Ovary (tissue), 10 donors: ENCODE measurements at places on chromosomes 6 and 20. TPM values are rescaled to one million over a fixed set of nuclear protein-coding genes. Genes with fewer than 3 reads are reported as not detected.

- no peaks in the 10 kb centered on the region for H3K27me3 ChIP-seq
- DNase-seq, result no peak
- H3K27ac ChIP-seq, result no peak overlapping the region
- H3K36me3 ChIP-seq, result no peaks in the 10 kb centered on the region
- H3K4me3 ChIP-seq, result no peak overlapping the region
Measured at GRCh38 chr6:47759364-47759763, 22.5 kb upstream of the OPN5 start.

GRCh38 chr6:89836639-89837222 is 7.1 kb downstream of the CASP8AP2 start:
- no peaks in the 10 kb centered on the region for H3K4me1 ChIP-seq
- no peak overlapping the region for H3K27ac ChIP-seq
- H3K36me3 ChIP-seq, result no peaks in the 10 kb centered on the region

DNA sequence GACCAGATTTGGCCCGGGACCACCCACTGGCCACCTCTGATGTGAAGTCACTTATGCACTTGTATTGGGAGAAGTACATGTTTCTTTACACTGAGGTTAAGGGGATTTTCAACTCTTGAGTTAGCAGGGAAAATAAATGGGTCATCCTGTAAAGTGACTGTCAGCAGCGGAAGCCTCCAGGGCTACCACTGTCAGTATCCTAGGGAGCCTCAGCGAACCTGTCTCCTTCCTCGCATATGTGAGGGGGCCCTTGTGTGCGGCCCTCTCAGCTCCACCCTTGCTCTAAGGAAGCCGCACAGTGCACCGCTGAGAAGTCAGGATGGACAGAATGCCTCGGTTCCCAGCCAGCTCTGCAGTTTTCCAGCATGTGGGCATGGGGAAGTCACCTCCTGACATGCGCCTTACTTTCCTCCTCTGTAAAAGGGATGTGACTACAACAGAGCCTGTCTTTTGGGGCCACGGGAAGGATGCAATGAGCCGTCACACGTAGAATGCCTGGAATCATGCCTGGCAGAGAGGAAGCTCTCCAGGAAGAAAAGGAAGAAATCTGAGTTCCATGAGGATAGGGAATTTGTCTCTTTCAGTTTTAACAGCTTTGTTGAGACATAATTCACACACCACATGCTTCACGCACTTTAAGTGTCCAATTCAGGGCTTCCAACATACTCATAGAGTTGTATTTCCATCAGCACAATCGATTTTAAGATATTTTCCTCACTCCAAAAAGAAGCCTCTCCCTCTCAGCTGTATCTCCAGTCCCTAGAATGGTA is 115.4 kb downstream of the SYCP2 start:
- no peaks in the 10 kb centered on the region for H3K27me3 ChIP-seq
- no peaks in the 10 kb centered on the region for H3K36me3 ChIP-seq
- H3K4me3 ChIP-seq, result no peak overlapping the region
- no peak for DNase-seq
- peaks cover 8% of the 10 kb centered on the region for H3K4me1 ChIP-seq
- no peak overlapping the region for H3K27ac ChIP-seq

DNA sequence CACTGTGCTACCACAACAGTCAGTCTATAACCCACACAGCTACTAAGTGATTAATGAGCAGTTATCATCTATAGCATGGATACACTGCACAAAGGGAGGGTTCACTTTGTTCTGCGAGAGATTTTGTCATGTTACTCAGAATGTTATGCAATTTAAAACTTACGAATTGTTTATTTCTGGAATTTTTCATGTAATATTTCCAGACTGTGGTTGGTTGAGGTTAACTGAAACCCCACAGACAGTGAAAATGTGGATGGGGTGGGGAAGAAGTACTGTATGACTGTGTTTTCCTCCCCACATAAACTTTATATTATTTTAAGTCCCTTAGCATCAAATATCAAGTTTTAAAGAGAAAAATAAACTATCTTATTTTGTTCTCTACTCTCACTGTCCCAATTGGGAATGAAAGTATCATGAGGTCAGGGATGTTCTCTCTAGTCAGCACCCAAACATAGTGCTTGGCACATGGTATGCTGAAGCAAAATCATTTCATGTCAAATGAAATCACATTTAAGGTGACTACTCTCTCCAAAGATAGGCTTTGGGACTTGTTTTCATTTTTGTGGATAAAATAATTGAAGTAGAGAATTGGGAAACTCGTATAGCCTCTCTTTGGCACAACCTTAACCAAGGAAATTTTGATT is 25.4 kb downstream of the DOP1A start:
- no peak overlapping the region for H3K4me3 ChIP-seq
- no peaks in the 10 kb centered on the region for H3K27me3 ChIP-seq
- H3K27ac ChIP-seq, result no peak overlapping the region
- DNase-seq, result no peak

Gene RPS6KA2
- 49.9 TPM for total RNA-seq

Gene TMEM244
- not detected for total RNA-seq

DNA sequence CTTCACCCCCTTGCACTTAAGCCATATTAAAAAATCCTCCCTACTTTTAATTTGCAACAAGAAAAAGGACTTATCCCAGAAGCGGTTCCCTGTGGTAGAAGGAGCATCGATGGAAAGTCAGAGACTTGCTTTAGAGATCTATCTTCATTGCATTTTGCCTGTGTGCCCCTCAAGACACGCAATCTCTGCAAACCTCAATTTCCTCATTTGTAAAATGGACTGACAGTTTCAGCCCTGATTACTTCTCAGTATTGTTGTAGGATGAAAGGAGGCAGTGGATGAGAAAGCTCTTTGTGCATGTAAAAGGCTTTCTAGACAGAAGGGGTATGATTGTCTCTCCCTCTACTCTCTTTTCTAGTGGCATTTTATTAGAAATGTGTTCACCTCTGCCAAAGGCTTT is 410.2 kb downstream of the CDC5L start:
- H3K27ac ChIP-seq, result no peak overlapping the region
- H3K4me1 ChIP-seq, result no peaks in the 10 kb centered on the region
- no peaks in the 10 kb centered on the region for H3K36me3 ChIP-seq
- no peak for DNase-seq

Gene ZSCAN16
- total RNA-seq, result 4.4 TPM

DNA sequence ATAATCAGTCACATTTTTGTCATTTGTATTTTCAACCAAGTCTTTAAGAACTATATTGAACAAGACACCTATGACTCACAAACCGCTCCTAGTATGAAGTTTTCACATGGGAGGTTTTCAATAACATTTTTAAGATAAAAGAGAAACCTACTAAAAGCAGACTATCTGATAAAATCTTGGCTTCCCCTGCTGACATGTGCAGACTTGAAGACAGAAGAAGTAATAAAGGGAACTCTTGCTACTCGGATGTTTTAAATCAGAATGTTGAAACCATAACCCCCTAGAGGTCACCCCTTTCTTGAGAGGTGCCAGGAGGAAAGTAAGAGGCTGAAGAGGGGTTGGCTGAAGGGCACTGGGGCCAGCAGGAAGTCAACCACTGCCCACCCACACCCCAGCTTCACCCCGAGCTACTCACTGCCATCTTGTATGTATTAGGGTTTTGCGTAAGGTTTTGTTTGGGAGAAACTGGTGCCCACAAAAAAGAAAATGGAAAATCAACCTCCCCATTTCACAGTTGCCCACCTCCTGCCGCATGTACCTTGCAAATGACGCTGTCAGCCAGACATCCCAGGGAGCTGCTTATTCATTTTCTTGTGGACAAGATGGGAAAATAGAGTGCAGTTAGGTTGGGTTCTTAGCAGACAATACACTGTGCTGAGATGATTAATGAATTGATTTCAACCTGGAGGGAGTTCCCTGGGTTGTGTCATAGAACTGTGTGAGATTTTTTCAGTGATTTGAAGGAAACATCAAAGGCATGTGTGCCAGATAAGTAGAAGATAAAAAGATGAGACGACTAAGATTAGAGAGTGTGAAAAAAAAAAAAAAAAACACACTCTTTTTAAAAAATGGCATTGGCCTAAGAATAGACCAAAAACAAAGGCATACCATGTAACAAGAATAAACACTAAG is 83.2 kb upstream of the TAB2 start:
- H3K27ac ChIP-seq, result no peak overlapping the region
- no peak overlapping the region for H3K4me3 ChIP-seq
- no peak for DNase-seq

DNA sequence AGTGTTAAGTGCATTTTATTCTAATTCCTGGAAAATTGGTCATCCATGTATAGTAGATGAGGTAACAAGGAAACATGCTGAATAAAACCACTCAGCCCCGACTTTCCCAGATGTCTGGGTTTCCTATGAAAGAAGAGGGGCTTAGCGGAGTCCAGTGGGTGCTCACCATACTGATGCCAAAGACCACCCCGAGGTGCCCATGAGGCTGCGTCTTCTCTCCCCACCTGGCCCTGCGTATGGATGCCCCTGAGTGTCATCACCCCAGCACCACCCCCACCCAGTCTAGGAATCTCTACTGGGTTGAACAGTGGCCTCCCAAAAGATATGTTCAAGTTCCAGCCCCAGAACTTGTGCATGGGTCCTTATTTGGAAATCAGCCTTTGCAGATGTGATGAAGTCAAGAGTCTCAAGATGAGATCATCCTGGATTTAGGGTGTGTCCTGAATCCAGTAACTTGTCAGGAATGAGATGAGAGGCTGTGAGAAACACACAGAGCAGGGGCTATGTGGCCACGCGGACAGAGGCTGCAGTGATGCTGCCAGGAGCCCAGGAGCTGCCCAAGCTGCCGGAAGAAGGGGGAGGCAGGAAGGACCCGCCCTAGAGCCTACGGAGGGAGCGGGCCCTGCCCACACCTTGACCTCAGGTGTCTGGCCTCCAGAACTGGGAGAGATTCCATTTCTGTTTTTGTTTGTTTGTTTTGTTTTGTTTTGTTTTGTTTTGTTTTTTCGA is 124.6 kb upstream of the CDH4 start:
- no peaks in the 10 kb centered on the region for H3K4me1 ChIP-seq
- no peaks in the 10 kb centered on the region for H3K36me3 ChIP-seq
- H3K27ac ChIP-seq, result no peak overlapping the region
- no peak for DNase-seq
- H3K27me3 ChIP-seq, result no peaks in the 10 kb centered on the region

DNA sequence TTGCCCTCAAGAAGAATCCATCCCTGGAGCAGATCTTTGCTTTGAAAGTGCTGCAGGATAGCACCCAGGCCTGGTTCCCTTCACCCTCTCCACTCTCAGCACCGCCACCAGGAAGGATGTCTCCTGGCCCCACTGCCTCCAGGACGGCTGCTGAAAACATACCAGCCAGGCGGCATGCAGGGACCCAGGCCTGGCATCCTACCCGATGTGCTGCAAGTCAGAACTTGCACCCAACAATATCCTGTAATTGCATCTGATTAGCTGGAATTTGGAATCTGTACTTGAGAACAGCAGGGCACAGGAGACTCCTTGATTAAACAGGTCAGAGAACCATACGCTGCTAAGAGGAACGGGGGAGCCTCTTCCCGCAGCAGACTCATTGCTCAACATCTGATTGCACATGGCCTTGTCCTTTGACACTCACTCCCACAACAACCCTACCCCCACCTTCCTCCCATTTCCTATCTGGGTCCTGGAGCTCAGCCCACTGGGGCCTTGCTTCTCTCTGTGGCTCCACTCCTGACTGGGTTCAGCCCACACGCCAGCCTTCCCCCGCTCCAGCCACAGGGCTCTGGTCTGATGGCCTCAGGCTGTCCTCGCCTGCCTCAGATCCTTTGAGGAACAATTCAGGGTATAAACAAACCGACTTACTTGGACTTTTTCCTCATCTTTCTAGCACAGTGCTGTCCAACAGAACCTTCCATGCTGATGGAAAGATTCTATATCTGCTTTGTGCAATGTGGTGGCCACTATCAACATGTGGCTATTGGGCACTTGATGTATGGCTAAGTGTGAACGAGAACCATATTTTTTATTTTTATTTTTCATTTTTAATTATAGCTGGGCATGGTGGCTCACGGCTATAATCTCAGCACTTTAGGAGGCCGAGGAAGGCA is 78.0 kb downstream of the FGD2 start:
- H3K4me1 ChIP-seq, result peaks cover 16% of the 10 kb centered on the region
- peak overlapping the region; percentile 41 for H3K27ac ChIP-seq
- no peak overlapping the region for H3K4me3 ChIP-seq
- peak; percentile 96 for DNase-seq
- H3K36me3 ChIP-seq, result no peaks in the 10 kb centered on the region

Gene PPIL4
- total RNA-seq, result 35.1 TPM

Gene WFDC5
- total RNA-seq, result not detected

GRCh38 chr6:127641905-127642304 is 64.9 kb downstream of the C6orf58 start:
- H3K27ac ChIP-seq, result no peak overlapping the region
- H3K4me1 ChIP-seq, result no peaks in the 10 kb centered on the region
- H3K36me3 ChIP-seq, result no peaks in the 10 kb centered on the region
- no peak for DNase-seq
- no peak overlapping the region for H3K4me3 ChIP-seq

GRCh38 chr6:71649915-71650314 is 236.4 kb upstream of the RIMS1 start:
- no peak overlapping the region for H3K27ac ChIP-seq
- no peaks in the 10 kb centered on the region for H3K36me3 ChIP-seq
- no peaks in the 10 kb centered on the region for H3K27me3 ChIP-seq
- no peak for DNase-seq
- no peaks in the 10 kb centered on the region for H3K4me1 ChIP-seq

DNA sequence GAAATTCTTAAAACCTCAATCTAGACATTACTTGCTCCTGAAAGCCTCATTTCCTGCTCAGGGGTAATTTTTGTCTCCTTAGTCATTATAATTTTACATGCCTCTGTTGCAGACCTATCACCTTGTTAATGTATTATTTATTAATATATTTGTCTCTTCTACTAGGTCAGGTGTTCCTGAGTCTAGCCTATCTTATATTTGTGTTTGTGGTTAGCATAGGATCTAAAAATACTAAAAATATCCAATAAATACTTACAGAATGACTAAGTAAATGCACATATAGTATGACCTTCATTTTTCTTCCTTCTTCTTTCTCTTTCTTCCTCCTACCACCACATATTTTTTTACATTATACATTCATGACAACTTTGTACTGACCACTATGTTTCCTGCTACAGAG is 268.9 kb upstream of the HS3ST5 start:
- no peaks in the 10 kb centered on the region for H3K27me3 ChIP-seq
- no peaks in the 10 kb centered on the region for H3K36me3 ChIP-seq
- no peak overlapping the region for H3K27ac ChIP-seq
- H3K4me1 ChIP-seq, result no peaks in the 10 kb centered on the region

Gene TUBB2B
- 2.0 TPM for total RNA-seq

DNA sequence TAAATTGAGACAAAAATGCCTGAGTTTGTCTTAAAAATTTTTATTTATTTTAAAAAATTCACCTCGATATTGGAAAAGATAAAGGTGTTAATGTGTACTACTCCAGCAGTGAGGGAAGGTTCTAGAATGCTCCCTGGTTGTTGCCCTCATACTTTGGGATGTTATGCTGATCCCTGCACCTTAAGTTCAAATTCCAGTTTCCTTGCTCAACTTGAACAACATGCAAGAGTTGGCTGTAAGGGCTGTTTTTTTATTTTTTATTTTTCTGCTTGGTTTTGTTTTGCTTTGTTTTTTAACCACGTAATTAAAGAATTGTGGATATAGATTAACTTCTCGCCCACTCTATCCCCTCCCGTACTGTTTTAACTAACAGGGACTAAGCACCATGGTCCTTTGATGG is 158.7 kb upstream of the CITED2 start:
- H3K27ac ChIP-seq, result no peak overlapping the region
- H3K36me3 ChIP-seq, result no peaks in the 10 kb centered on the region
- no peak for DNase-seq
- peaks cover 10% of the 10 kb centered on the region for H3K4me1 ChIP-seq
